ENCODE measurements at places on chromosomes 4 and X.

DNA sequence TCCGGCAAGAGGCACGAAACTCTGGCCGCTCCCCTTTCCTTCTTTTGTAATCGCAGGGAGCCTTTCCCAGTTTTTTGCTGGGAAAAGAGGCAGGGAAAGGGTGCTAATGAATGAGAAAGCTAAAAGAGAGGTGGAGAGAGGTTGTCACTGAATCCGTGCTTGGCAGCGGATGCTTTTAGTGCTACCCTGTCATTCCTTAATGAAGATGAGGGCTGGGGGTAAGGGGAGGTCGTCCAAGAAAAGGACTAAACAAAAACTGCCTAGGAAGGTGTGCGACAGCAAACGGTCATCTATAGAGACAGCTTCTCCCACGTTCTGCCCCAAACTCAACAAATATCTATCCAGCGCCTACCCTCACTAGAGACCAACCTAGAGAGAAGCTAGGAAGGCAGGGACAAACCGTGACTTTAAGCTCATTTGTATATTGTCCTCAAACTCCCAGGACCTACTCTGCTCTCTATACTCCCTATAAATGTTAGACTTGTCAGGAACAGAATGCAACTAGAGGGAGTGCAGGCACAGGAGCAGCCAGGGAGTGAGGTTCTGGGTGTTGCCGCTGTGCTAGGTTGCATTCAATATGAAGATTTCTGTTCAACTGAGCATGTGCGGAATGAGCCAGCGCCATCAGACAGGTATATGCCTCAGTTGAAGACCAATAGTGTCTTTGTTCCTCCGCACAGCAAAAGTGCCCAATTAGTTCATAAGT lies 777 bp upstream of the CASK start:
- peak; percentile 59 for DNase-seq

DNA sequence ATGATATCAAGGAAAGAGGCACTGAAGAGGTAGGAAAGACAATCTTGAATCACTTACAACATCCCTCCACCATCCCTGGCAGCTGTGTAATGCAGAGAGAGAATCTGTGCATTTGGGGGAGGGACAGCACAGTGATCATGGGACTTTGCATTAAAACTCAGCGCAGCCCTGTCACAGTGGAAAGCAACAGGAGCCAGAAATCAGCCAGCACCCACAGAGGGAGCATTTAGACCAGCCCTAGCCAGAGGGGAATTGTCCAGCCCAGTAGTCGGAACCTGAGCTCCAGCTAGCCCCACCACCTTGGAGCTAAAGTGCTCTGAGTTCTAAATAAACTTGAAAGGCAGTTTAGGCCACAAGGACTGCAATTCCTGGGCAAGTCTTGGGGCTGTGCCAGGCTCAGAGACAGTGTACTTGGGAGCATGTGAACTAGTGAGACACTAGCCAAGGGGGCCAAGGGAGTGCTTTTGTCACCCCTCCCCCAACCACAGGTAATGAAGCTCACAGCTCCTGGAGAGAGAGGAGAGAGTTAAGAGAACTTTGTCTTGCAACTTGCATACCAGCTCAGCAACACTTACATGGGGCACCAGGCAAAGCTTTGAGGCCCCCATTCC lies 83.9 kb upstream of the FAM241A start:
- no peak for DNase-seq

DNA sequence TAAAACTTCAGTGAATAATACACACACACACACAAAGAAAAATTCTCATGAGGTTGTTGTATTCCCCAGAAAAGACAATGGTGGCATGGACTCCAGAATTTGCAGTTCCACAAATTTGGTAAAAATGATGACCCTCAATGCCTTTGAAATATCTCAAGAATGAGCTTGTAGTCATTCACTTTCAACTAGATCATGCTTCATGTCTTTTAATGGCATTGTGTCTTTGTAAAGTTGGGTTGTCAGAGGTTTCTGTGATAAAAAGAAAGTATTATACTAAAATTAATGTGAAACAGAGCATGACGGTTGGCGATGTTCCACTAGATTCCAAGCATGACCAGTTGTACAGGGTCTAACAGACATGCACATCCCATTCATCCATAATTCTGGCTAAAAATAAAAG lies 685.0 kb upstream of the FRG1 start:
- DNase-seq = no peak

DNA sequence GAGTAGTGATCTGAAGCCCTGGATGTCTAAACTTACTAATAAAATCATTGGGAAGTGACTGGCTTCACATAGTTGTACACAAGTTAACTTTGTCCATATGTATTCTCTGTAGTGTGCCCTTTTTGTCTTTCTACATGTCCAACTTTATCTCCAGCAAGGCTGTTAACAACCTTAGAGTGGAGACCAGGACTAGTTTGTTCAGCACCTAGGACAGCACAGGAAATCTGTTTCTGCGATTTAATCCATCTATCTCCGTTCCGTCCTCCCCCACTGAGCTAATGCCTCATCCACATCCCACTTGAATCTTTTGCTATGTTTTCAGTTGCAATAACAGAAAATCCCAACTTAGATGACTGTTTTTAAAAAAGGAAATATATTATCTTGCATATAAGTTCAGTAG lies 3.4 kb upstream of the ARR3 start:
- DNase-seq = no peak

GRCh38 chr4:7500404-7500803 lies 65.7 kb upstream of the PSAPL1 start:
- DNase-seq = no peak

DNA sequence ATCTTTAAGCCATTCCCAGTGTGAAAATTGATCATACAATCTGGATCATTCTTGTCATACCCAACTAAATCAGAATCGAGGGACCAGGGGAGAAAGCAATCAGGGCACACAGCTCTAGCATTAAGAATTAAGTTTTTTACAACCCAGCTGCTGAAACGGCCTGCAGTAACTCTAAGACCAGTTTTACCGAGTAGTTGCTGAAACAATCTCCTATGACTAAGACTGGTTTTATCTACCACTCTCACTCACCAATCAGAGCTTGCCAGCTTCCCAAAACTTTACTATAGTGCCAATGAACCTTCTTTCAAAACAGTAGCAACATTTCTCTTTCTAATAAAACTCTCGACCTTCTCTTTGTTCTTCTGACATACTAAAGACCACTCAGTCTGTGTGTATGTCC lies 2.8 kb upstream of the SAP30 start:
- DNase-seq = no peak

GRCh38 chr4:139633661-139634060 lies 32.0 kb upstream of the MGST2 start:
- DNase-seq = peak; percentile 51

GRCh38 chrX:54640736-54641135 lies 110.7 kb downstream of the GNL3L start:
- no peak for DNase-seq

DNA sequence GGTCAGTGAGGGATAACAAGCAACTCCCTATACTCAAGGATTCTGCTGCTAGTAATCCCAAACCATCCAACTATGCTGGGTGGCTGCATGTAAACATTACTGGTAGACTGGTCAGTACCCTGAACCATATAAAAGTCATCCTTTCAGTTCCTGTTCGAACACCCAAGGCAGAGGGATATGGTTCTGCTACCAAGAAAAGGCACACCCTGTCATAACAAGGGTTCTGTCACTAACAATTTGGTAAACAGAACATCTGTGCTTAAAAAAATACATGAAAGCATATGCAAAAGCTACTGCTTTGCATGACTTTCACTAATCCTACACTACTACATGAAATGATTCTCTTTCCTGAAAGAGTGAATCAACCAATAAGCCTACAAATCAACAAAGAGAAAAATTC lies 76.8 kb upstream of the MCF2 start:
- DNase-seq = no peak

DNA sequence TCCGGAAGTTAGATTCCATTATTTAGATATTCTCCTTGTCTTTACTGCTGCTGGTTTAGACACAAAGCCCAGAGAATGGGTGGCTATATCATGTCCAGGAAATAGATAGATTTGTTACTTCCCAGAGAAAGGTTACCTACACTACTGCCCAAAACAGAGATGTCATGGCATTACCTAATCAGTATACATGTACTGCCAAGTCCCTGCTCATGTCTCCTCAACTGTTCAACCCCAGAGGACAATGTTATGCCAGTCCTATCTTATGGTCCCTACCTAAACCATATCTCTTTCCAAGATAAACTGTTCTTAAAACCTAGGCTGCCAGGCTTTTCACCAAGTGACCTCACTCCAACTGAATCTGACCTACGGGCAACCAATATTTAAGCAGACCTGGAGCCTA lies 209.5 kb upstream of the AR start:
- no peak for DNase-seq

DNA sequence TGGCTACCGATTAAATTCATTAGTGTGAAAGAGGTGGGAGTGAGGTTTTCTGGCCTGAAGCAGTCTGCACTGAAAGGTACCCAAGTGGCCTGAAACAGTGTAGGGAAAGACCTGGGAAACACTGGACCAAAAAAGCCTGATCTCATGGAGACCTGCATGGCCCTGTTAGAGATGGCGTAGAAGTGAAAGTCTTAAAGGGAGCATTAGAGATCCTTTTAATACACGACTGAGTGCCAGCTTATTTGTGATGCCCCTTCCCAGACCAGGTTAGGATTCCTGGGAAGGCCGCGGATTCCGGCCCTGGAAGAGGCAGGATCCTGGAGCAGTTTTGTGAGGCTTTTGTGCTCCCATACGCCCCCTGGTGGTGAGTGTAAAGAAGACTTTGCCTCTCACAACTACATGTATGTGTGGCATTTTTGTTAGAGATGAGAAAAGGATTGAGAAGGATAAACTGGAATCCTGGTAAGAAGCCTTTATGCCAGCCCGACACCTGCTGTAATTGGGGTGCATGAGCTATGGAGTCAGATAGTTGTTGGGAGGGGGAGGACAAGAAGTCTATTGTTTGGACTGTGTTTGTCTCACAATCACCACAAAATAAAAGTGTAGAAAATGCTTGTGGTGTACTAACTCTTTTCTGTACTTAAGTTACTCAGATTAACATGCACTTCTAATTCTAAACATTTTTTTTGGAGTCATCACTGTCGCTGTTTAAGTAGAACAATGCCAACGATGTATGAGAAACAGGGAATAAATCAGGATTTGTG lies 54.0 kb downstream of the JADE1 start:
- DNase-seq = peak; percentile 65

DNA sequence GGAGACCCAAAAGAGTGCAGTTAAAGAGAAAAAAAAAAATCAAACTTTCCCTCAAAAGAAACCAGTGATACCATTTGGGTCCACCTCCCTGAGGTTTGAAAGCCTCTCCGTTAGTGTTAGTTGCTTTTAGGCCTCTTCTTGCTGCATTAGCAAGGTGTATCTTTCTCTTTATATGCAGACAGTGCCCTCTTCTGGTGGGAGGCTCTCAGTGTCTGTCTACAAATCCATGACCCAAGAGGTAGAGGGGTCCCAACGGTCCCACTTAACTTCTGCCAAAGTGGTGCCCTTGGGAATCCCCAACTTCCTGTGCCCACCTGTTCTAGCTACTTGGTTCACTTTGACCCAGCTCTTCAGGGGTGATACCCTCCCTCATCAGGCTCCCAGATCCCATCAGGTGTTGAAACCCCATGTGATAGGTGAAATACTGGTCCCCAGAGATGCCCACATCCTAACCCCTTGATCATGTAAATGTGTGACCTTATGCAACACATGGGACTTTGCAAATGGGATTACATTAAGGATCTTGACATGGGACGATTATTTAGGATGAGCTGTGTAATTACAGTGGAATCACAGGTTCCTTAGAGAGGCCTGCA lies 63.7 kb upstream of the CD99 start:
- peak; percentile 23 for DNase-seq

GRCh38 chrX:7972586-7972985 lies 45.4 kb upstream of the PNPLA4 start:
- peak; percentile 43 for DNase-seq

Data from SK-N-DZ (cell line).